ENCODE measurements at places on chromosomes 12 and 14.

- DNase-seq, result no peak
These were observed 51.4 kb downstream of the WASHC3 start for GRCh38 chr12:102010265-102010994.

DNA sequence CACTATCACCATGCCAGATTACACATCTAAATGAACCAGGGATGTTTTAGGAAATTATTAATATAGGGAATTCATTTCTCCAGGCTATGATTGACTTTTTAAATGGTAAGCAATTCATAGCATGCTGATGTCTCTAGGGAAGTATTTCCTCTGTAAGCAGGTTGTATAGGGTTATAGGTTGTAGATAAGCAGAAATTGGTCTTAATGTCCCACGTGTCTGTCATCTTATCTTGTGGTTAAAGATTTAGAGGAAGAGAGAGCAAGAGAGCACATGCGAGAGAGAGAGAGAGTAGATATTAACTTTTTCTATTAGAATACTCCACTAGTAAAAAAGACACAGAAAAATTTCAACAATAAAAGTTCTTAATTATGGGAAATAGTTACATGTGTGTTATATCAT lies 32.6 kb downstream of the TRHDE start:
- DNase-seq, result no peak

DNA sequence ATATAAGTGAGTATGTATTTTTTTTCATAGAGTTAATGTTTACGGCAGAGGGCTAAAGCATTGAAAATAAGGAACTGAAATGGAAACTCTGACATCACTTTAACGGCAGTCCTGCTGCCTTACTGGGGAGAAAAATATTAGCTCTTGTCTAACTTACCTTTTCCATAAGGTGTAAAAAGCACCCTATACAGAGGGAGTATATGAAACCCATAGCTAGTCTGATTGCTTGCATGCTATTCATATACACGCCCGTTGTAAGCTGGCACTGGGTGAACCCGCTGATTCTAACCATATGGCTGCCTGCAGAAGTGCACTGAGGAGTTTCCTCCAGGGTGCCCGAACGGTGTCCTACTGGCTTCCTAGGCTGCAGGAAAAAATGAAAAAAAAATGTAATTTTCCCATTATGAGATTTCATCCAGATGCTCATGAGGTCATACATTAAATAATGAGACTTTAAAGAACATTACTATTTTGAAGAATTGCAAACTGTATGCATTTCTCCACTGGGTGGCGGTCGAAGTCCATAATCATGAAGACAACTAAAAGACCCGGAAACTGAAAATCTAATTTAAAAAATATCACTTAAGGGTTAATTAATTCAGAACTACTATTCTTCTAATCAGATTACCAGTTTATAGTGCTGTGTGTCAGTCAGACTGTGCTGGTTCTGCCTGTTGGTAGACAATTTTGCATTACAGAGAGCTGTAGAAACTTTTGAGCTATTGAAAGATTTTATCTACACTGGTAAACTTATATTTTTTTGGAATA lies 144.7 kb downstream of the ALX1 start:
- DNase-seq, result peak; percentile 24

- no peak for DNase-seq
These were observed 20.0 kb upstream of the DNAH10 start for GRCh38 chr12:123741937-123742572.

DNA sequence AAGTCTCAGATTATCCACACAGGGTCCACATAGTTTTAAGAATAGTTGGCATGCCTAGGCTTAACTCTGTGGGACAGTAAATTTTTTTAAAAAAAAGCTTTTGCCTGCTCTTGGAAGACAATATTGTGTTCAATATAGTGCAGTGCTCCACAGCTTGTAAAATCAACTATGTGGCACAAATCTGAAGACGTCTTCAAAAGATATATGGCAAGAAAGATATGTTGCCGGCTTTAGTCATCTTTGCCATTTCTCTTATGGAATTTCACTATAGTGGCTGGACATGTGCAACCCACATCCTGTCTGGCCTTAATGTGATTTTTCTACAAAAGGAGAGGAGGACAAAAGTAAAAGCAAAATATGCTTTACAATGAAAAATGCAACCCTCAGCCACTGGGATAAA lies 90.5 kb downstream of the MGST1 start:
- DNase-seq, result peak; percentile 10

DNA sequence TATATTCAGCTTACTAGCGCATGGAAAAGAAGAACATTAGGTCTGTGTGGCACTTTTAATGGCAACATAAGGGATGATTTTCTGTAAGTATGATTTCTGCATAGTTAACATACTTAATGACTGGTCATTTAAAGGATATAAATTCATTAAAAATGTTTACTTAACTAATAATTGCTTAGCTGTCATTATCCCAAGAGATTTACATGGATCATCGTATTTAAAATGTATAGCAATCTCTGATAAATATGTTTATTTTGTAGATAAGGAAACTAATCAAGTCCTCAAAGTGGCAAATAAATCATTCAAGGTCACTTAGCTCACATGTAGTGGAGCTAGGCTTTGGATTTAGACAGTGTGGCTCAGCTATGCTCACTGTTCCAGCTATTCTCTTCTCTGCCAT lies 158.6 kb downstream of the OTOGL start:
- DNase-seq, result no peak

- DNase-seq, result no peak
These were observed 18.3 kb downstream of the HAL start for GRCh38 chr12:95977764-95978305.

GRCh38 chr12:87728931-87729593 lies 300.1 kb downstream of the C12orf50 start:
- DNase-seq, result peak; percentile 63

DNA sequence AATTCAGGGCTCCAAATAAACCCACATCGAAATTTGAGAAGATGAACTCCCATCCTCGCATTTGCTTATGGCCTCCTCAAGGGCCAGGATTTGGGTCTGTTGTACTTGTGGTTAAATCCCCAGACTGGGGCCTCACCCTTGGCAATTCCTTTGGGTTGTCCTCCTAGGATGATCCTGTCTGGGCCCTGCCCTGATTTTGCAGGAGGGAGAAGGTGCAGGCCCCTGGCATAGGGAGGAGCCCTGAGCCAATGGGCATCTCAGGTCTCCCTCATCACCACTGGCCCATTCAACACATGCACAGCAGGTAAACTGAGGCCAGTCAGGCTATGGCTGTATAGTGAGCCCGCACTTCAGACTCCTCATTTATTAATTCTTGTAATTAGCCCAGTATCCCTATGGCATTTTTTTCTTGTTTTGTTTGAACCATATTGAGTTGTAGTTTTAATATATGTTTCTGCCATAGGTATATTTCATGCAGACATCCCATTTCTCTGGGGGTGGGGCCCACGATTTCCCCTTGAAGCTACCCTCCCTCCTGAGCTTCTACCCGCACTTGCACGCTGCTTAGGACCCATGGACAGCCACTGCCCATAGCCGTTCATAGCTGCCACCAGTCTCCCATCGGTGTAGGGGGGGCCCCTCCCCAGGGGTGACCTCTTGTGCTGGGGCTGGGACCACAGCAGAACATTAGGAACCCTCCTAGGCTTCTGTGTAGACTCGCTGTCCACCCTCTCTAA lies 67.1 kb upstream of the DDX11 start:
- DNase-seq, result no peak

GRCh38 chr14:65461730-65462129 lies 49.2 kb downstream of the FUT8 start:
- peak; percentile 56 for DNase-seq

GRCh38 chr12:128323145-128323920 lies 56.4 kb downstream of the TMEM132C start:
- DNase-seq, result no peak

GRCh38 chr12:24820872-24821271 lies 128.0 kb downstream of the BCAT1 start:
- DNase-seq, result peak; percentile 62

DNA sequence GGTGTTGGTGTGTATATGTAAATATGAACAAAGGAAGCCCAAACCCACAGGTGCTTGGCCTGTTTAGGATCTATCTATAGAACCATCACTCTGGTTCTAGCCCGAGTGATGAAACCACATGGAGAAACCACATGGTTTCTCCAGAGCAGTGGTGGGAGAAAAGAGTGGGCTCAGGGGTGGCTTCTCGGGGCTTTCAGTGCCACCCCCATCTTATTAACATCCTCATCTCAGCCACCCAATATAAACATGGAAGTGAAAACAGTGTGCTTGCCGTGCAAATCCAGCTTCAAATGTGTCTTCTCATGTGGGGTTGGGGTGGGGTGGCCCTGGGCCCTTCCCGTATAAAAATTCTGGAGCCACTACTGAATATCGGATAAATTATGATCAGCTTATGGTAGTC lies 109.0 kb downstream of the STAB2 start:
- no peak for DNase-seq

- DNase-seq, result no peak
These were observed 19.5 kb downstream of the GPR68 start for GRCh38 chr14:91225025-91225424.

DNA sequence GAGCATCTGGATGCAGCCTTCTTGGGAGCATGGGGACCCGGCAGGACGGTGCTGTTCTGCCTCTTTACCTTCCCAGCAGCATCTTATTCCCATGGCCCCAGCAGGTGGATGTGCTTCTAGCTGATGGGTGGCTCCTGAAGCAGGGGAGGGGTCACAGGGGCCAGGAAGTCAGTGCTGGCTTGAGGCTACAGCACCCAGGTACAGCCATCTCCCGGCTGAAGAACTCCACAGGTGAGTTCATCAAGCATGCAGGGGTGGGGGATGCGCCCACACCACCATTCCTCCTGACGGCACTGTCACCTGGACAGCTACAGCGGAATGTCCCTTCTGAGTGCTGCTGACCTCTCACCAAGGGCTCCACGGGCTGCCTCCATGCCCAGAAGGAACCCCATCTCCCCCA lies 57.3 kb downstream of the BCL11B start:
- DNase-seq, result no peak

- DNase-seq, result no peak
These were observed 367.3 kb upstream of the KITLG start for GRCh38 chr12:88947486-88948043.

- DNase-seq, result no peak
These were observed 116.2 kb downstream of the BMP4 start for GRCh38 chr14:53840444-53840843.

GRCh38 chr12:46677749-46678148 lies 148.0 kb downstream of the SLC38A4 start:
- DNase-seq, result peak; percentile 56

DNA sequence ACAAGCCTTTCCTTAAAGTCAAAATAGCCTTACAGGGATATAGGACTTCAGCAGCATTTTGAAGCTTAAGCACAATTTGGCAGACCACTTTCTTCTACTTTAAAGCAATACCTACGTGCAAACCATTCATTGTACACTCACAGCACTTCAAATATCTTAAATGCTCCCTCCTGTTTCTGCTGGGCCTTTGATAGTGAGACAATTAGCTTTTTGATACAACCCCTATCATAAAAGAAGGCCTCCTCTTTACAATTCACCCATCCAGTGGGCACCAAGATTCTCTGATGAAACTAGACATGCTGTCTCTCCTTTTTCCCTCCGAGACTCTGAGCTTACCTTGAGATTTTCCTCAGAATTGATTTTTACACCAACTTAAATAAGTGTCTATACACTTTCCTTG lies 157.5 kb upstream of the FAR2 start:
- no peak for DNase-seq

GRCh38 chr12:9707356-9707755 lies 25.5 kb downstream of the CLECL1 start:
- DNase-seq, result no peak

GRCh38 chr12:113812411-113813228 lies 153.5 kb downstream of the RBM19 start:
- no peak for DNase-seq

DNA sequence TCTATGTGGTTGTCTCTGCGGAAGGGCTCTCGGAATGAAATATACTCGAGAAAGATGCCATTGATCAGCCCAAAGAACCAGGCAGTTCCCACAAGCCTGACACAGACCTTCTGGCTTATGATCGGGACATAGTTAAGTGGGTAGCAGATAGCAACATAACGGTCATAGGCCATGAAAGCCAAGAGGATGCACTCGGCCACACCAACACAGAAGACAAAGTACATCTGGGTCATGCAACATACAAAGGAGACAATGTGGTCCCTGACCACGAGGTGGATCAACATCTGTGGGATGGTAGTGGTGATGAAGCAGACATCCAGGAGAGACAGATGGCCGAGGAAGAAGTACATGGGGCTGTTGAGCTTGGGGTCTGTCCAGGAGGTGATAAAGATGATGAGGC lies 326 bp downstream of the OR10AD1 start:
- no peak for DNase-seq

DNA sequence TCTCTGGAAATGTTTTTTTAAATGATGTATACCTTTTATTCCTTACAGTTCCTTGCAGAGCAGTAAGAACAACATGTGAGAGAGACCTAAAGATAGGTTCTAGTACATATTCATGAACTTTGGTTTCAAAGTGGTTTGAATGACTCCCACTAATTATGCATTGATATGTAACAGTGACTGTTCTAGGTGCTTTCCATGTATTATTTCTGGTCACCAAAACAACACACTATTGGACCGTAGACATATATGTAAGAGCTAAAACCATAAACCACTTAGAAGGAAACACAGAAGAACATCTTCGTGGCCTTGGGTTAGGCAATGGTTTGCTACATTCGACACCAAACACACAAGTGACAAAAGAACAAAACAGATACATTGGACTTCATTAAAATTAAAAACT lies 37.9 kb downstream of the SOX5 start:
- DNase-seq, result no peak

DNA sequence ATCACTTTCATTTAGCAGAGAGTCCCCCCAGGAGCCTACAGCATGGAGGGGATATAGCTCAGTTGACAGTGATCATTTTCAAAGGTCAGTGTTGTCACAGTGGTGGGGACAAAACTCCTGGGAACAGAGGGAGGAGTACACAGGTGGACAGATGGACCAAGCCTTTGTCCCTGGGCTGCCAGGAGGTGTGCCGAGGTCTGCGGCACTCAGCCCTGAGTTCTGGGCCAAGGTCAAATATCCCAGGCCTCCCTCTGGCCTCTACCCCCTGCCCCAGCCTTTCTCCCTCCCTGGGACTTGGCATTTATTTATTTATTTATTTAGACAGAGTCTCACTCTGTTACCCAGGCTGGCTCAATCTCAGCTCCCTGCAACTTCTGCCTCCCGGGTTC lies 24.8 kb downstream of the CALM1 start:
- DNase-seq, result no peak

DNA sequence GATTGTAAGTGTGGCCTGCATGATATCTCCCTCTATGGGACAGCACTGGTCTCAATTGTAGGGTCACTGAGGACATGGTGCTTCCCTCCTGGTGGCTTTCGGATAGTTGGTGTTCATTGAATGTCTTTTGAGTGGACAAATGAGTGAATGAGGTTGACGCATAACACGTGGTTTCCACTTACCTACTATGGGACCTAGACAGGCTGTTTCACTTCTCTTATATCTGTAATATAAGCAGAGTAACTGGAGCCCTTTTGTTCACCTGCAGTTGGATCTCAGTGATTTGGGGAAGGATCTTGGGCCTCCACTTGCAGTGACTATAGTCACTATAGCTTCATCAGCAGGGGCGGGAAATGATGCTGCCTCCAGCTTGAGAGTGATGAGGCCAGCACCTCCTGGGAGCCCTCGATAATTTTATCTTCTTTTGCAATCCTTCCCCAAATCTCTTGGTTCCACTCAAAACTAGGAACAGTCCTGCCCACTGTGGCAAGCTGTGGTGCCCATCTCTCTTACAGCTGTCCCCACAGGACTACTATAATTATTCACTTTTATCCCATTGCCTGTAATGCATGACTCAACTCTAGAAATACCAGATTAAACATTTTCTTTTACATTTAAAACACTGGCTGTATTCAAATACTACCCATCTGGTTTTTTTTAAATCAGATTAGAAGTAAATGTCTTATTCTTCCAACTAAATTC lies 242.9 kb downstream of the CHST11 start:
- peak; percentile 33 for DNase-seq

- peak; percentile 36 for DNase-seq
These were observed 1.7 kb upstream of the MFAP5 start for GRCh38 chr12:8664228-8664913.

Measured in fibroblast of upper back skin (primary cell).